CMK (cell line): ENCODE measurements at places on chromosomes 1 and 21.

GRCh38 chr1:168320800-168321450 lies 40.2 kb downstream of the TBX19 start:
- DNase-seq, result no peak

- DNase-seq, result no peak
These were observed 18.0 kb upstream of the RIPPLY3 start for GRCh38 chr21:36988536-36988935.

GRCh38 chr1:174405219-174405618 lies 42.5 kb upstream of the GPR52 start:
- no peak for DNase-seq

DNA sequence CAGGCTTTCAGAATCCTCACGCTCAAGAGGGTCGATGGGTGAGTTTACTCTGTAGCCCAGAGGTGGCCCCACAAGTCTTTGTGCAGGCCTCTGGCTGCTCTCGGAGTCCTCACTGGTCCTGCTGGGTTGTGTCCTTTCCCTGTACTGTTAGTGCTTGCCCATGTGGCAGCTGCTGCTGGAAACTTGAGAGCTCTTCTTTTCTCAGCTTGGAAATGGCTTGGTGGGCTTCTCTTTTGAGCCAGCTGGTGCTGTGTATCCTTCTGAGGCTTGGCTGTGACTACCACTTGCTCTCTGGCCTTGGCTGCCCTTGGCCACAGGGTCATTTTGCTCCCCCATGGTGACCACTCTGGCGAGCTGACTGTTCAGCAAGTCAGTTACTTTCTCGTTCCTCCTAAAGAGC lies 82.2 kb upstream of the LMO4 start:
- no peak for DNase-seq

- no peak for DNase-seq
These were observed 29.9 kb downstream of the PIK3C2B start for GRCh38 chr1:204464701-204465100.

- DNase-seq, result no peak
These were observed 104.7 kb downstream of the AKT3 start for GRCh38 chr1:243745356-243745755.

DNA sequence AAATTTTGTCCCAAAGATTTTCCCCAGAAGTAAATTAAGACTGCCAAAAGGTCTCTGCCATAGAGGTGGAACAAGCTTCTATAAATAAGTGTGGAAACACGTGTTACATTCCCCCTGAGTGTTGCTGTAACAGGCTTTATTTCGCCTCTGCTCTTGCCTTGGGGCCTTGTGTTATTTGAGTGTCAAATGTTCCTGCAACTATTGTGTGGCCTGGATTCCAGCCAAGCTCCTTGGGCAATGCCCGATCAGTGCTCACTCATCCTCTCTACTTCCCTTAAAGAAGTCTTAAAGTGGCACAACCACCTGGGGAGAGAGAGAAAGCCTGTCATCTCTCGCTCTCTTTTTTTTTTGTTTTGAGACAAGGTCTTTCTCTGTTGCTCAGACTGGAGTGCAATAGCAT lies 156.7 kb downstream of the NR5A2 start:
- DNase-seq, result peak; percentile 31

DNA sequence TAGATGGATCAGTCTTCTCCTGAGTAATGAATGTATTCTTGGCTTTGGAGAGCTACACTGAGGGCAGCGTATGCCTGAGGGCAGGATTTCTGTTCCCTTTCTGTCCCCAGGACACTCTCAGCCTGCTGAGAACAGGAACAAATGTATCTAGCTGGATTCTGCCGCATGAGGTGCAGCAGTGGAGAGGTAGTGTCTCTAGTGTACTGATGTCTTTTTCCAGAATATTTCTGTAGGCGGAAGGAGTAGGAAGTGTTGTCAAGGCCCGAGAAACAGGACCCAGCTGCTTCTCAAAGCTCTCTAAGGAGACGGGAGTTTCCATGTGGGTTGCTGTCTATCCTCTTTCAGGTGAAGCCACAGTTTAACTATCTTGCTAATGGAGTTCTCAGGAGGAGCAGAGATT lies 65.5 kb downstream of the MT1HL1 start:
- DNase-seq, result no peak

GRCh38 chr1:70874063-70874462 lies 173.6 kb downstream of the PTGER3 start:
- no peak for DNase-seq

DNA sequence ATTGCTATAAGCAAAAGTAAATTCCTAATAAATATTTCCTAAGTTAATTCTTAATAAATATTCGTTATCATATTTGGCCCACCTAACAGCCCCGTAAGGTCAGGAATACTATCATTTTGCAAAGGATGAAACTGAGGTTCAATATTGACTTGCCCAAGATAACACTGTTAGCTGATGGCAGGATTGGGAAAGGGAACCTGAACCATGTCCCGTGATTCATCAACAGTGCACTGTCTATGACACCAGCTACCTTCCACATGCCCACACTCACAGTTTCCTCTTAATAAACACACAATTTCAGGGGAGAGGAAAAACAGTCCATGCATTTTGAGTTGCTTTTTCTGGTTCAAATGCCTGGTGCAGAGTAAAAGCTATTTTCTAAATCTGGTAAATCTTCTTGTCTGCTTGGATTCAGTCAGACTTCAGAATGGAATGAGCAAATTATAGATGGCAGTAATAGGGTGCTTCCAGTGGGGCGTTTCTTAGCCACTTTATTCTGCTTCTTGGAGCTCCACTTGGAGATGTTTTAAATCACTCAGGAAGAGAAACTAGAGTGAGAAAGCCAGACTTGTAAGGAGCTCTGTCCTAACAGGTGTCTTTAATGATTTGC lies 354.6 kb downstream of the PDE4B start:
- no peak for DNase-seq

GRCh38 chr1:180360333-180361075 lies 130.4 kb downstream of the LHX4 start:
- DNase-seq, result no peak

- DNase-seq, result no peak
These were observed 3.8 kb upstream of the HPCAL4 start for GRCh38 chr1:39695016-39695415.

DNA sequence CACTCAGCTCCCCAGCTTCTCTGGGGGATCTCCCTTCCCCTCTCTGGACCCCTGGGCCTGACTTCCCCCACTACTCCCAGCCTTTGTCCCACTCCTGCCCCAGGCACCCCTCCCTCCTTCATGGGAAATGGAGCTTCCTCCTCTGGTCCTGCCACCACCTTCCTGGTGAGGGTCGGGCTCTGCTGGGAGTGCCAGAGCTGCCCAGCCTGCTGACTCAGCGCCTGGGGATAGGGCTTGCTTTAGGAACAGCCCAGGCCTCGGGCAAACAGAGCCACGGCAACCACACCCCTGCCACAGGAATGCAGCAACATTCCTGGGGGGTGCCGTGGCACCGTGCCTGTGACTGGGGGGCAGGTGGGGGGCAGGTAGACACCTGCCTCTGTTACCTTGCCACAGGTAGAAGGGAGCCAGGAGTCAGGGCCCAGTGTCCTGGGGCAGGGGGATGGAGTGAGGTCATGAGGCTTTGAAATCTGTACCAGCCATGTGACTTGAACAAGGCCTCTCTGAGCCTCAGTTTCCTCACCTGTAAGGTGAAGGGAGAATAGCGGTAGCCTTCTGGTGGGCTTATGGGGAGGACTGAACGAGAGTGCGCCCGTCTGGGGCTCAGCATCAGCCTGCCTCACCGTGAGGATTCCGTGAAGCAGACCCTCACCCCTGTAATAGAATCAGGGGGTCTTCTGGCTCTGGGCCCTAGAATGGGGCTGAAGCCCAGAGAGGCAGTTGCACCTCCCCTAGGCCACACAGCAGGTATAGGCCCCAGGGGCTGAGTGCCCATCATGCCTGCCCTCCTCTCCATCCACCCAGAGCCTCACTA lies 17.8 kb upstream of the EPHA2 start:
- no peak for DNase-seq

- no peak for DNase-seq
These were observed 319.8 kb upstream of the SPAG17 start for GRCh38 chr1:118504867-118505266.

GRCh38 chr1:30903343-30904034 lies 5.1 kb downstream of the SDC3 start:
- no peak for DNase-seq

GRCh38 chr1:172230526-172230925 lies 190.0 kb upstream of the C1orf105 start:
- no peak for DNase-seq
